Stimulated activated CD8-positive, alpha-beta memory T cell treated with anti-CD3 and anti-CD28 coated beads, Interleukin-7, amount 100 ng/mL, for 1 hour (primary cell): ENCODE measurements at places on chromosomes 6 and 20.

DNA sequence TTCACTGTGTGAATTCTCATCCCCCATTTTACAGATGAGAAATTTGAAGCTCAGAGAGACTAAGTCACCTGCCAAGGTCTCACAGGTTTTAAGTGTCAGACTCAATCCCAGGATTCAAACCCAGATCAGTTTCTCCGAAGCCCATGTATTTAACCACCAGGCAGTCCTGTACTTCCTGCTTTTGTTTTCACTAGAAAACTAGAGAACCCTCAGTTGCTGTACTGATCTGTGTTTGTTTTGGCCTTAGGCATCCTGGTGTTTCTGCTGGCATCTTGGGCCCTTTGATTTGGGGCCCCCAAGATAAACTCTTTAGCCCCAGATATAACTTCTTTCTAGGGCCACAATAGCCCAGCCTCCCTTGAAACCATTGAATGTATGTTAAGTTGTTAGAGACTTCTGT lies 36.5 kb downstream of the PPP1R16B start:
- no peak for DNase-seq

DNA sequence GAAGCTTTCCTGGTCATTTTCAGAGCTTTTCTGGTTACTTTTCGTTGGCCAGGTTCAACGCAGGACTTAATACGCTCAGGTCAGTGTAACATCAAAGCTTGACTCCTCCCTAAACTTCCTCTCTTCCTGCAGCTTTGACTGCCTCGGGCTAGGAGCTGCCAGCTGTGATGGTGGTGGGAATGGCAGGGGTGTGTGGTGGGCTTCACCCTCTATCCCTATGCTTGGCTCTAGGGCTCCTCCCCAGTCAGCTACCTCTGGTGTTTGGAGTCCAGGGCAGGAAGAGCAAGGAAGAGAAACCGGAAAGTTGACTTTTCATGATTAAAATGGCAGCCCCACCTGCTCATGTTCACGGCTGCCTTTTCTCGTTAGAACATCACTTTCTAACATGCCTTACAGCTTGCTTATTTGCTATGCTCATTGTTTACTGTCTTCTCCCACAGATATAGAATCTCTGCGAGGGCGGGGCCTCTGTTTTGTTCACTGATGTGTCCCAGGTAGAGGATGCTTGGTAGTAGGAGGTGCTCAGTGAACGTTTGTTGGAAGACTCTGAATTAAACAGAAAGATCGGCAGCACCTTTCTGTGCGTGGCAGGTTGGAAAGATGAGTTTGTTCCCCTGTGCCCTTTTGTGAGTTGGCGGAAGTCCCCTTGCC lies 16.1 kb upstream of the PPP1R14C start:
- no peak for DNase-seq

- DNase-seq, result no peak
These were observed 308.4 kb upstream of the GJE1 start for GRCh38 chr6:141824350-141824749.

DNA sequence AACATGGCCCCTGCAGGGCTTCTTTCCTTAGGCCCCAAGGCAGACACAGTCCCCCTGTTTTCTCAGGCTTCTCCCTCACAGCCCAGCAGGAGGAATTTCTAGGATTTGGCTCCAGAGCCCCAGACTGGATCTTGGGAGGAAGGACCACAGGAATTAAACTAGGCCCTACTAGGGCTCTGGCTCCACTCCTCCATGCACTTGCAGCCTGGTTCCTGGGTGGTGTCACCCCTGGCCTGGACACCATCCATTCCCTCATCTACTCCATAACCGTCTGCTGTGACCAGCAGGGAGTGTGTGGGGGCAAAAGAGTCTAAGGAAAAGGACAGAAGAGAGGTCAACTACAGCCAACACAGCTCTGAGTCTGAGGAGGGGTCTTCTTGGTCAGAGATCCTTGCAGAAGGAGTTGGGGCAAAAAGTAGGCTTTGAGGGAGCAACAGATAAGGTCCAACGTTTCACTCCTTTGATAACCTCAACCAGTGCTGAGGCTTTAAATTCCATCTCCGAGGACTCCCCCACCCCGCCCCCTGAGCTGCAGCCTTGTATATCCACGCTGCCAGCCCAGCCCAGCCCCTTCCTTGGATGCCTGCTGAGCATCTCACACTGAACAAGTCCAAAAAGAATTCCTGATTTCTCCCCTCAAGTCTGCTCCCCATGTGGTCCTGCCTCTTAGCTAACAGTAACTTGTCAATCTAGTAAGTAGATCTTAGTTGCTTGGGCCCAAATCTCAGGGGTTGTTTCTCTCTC lies 27.9 kb upstream of the SPDEF start:
- DNase-seq, result no peak

GRCh38 chr6:6315660-6316059 lies 4.8 kb downstream of the F13A1 start:
- no peak for DNase-seq

DNA sequence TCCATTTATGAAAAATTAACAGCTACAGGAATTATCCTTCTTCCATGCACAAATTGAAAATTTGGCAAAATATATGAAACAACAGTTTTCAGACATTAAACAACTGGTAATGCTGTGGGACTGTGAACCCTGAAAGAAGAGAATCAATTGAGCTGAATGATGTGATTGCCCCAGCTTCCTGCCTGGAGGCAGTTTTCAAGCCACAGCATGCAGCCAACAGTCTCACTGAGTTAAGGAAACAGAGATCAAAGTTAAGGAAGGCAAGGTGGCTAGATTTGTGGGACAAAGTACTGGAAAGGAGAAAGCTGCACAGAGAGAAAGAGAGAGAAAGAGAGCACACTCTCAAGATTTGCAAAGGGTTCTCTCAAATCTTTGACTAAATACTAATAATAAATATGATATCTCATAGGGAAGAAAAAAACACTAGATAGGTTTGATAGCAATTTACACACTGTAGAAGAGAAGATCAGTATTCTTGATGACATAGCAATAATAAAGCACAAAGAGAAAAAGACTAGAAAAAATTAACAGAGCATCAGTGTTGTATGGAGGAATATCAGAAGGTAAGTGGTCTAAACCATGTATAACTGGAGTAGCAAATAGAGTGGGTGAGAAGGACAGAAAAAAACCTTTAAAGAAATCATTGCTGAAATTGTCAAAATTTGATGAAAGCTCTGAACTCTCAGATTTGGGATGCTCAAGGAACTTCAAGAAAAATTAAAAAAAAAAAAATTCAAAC lies 70.1 kb upstream of the CNKSR3 start:
- DNase-seq, result no peak

DNA sequence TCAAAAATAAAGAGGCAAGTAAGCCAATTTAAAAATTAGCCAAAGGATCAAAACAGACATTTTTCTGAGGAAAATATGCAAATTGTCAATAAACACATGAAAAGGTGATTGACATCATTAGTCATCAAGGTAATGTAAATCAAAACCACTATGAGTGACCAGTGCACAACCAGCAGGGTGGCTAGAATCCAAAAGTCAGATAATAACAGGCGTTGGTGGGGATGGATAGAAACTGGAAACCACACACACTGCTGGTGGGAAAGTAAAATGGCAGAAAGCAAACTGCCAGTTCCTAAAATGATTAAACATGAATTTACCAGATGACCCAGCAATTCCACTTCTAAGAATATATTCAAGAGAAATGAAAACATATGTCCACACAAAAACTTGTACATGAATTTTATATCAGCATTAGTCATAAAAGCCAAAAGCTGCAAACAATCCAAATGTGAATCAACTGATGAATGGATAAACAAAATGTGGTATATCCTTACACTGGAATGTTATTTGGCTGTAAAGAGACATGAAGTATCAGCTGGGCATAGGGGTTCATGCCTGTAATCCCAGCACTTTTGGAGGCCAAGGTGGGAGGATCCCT lies 74.8 kb upstream of the MBOAT1 start:
- no peak for DNase-seq

DNA sequence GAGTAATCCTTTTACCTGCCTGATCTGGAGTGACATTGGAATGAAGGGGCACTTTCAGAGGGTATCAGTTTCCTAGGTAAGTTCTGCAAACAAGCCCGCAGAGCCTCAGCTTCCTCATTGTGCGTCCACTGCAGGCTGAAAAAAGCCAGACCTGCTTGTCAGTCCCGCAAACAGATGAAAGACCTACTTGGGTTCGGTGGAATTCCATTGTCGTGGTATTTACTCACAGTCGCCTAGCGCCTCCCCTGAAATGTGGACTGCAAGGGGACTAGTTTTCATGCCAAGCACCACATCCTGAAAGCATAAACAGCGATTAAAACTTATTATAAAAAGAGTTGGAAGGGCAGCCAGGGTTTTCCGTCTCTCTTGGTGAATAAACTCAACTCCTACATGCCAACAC lies 121.5 kb downstream of the PAX1 start:
- no peak for DNase-seq

- no peak for DNase-seq
These were observed 6.6 kb upstream of the CCR6 start for GRCh38 chr6:167116109-167116837.

GRCh38 chr6:160431226-160431625 lies 83.0 kb downstream of the SLC22A3 start:
- no peak for DNase-seq

DNA sequence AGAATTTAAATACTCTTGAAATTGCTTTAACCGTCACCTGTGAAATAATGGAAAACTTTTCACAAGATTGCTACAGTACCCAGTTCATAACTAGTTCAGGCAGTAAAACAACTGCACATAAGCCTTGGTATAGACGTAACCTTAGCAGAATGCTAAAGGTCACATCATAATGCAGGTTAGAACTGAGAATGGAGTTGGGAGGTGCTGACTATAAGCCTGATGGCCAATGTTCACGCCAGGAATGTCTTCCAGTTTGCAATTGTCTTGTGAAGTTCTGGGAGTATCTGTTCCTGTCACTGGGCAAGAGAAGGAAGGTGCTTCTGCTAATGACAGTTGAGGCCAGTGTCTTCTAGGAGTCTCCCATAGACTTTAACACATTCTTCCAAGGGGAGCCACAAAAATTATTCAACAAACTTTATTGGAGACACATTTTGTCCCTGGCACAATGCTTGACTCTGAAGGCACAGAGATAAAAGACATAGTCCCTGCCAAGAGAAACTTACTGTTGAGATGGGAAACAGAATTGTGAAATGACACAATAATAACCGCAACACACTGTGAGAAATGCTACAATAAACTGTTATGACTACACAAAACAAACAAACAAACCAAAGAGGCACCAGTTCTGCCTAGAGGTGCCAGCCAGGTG lies 24.6 kb upstream of the CEP162 start:
- DNase-seq, result no peak

DNA sequence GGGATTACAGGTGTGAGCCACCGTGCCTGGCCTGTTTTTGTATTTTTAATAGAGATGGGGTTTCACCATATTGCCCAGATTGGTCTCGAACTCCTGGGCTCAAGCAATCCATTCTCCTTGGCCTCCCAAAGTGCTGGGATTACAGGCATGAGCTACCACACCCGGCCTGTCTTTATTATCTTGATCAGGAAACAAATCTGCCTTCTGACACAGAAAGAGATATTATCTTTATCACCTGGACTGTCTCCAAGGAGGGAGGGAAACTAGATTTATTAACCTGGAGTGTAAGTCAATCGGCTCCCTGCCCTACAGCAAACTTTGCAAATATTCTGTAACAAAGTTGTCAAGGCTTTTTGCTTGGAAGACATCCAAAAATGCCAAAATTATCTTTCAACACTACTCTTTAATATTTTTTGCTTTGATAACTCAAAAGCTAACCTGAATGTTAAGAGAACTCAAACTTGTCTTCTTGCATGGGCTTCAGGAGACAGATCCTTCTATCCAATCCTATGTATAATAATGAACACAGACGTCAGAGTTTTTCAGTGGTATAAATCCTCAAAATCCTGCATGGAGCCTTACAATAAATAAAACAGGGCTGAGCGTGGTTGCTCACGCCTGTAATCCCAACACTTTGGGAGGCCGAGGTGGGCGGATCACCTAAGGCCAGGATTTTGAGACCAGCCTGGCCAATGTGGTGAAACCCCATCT lies 85.0 kb upstream of the LOC128125822 start:
- no peak for DNase-seq

GRCh38 chr6:88244721-88245120 lies 78.6 kb upstream of the CNR1 start:
- no peak for DNase-seq

DNA sequence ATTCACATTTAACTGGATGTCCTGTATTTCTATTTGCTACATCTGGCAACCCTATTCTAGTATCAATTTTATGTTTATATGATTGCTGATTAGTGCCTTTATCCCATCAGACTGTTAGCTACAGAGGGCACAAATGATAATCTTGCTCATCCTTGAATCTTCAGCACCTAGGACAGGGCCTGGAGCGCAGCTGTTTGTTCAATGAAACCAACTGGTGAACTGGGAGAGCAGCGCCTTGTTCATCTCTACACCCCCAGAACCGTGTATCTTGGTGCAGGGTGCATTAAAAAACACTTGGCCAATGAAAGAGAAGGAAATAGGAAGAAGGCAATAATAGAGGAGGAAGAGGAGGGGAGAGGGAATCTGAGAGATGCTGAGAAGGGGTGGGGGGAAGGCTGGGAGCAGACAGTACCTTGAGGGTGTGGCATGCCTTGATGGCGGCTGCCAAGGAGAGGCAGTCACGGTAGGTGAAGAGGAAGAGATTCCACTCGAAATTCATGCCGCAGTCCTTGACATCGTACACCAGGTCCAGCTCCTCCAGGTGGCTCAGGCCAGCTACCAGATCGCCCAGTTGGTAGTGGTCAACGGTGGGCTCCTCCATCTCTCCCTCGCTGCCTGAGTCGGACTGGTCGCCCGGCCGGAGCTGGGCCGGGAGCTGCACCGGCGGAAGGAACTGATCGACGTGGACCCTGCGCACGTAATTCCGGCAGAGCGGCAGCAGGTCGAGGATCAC lies 15.5 kb downstream of the TMEM151B start:
- DNase-seq, result no peak

- no peak for DNase-seq
These were observed 59.9 kb downstream of the HTR1B start for GRCh38 chr6:77403424-77403823.

- no peak for DNase-seq
These were observed 116.0 kb downstream of the GPR63 start for GRCh38 chr6:96721227-96721626.

DNA sequence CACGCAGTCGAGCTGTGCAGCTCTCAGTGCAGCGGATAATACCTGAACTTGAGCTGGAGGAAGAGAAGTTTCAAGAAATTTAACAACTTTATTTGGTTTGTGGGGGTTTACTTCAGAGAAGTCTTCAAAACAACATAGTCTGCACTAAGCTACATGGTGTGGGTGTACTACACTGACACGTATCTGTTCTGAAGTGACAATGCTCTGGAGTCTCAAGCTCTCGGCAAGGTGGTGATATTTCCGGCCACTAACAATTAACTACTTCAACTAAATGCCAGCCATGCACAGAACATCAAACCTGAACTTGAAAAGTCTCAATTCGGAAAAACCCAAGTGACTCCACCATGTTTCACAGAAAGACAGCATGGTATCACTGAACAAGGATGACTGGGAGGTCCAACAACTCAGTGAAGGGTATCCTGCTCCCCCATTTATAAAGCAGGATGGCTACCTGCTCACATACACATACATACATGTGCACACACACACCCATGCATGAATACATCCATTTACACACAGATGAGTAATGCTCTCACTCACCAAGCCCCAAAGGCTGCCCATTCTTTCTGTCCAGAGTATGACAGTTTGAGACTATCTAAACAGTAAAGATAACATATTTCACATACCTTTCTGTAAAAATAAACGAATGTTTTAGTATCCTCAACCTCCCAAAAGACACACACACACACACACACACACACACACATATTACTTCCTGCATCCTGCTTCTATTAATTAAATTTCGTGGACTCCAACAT lies 15.4 kb upstream of the ANKRD60 start:
- no peak for DNase-seq

- DNase-seq, result no peak
These were observed 17.3 kb downstream of the FKBP1A start for GRCh38 chr20:1375515-1375914.
